Activated naive CD4-positive, alpha-beta T cell treated with anti-CD3 and anti-CD28 coated beads, Interleukin-2, amount 50 U/mL, for 72 hours (primary cell): ENCODE measurements at places on chromosomes 7 and 10. TPM values are rescaled to one million over a fixed set of nuclear protein-coding genes. Genes with fewer than 3 reads are reported as not detected.

The MCM10 gene
- 60.0 TPM for total RNA-seq

The TFPI2 gene
- total RNA-seq = 0.82 TPM

DNA sequence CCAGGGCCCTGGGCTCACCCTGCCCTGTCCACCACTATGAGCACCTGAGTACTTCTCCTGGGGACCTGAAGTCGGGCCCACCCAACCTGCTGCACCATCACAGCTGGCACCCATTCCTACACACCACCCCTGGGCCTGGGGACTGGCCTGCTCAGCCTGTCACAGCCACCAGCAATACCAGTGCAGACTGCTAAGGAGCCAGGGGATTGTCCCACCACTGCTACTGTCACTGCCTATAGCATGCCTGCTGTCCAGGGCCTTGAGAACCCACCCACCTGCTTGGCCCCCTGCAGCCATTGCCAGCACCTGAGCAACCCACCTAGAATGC, 624.8 kb upstream of the FOXK1 start:
- no peak for DNase-seq

DNA sequence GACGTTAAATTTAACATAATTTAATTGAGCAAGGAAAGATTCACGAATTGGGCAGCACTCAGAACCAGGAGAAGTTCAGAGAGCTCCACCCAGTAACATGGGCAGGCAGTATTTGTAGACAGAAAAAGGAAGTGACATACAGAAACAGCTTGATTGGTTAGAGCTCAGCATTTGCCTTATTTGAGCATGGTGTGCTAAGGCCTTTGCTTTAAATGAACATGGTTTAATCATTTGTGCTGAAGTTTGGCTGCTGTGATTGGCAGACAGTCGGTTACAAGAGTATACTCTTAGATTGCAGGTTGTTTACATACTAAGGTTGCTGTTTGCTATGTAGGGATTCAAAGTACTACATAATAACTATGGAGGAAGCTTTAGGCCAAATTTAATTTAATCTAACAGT, 199.2 kb downstream of the MALRD1 start:
- no peak for DNase-seq

DNA sequence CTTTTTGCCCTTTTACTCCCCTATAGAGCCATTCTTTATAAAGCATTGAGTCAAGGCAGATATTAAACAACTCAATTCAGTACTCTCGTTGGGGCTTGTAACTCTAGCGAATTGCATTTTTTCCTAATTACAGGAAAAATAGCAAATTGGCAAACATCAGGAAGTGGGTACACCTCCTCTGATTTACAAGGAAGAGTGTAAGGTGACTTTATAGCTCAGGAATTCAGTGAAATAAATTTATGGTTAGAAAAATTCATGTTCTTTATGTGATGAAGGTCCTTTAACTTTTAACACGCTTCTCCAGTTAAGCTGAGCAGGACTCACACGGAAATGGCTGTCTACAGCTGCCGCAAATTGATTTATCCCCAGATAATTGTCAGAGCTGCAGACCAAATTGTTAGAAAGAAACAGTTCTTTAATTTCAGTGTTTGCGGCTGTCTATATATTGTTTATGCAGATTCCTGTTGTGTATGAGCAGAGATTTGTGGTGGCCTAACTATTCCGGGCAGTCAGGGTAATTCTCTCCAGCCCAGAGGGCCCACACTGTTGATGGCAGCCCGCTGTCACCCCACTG, 151.1 kb upstream of the MKI67 start:
- DNase-seq = no peak

- no peak for DNase-seq
Observed at GRCh38 chr10:85067955-85068354, 739.6 kb downstream of the CCSER2 start.

The AASS gene
- 6.2 TPM for total RNA-seq
